ENCODE measurements at places on chromosomes 6 and 20.

DNA sequence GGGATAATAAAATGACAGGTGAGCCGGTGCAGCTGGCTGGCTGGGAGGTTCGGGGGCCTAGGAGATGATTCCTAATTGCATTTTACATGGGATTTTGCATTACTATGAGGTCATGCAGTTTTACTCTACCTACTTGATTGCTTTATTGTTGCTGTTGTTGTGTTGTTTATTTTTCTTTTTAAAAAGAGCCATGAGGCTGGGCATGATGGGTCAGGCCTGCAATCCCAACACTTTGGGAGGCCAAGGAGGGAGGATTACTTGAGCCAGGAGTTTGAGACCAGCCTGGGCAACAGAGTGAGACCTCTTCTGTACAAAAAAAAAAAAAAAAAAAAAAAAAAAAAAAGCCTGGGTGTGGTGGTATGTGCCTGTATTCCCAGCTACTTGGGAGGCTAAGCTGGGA is 104.8 kb downstream of the GJA1 start:
- DNase-seq: no peak

DNA sequence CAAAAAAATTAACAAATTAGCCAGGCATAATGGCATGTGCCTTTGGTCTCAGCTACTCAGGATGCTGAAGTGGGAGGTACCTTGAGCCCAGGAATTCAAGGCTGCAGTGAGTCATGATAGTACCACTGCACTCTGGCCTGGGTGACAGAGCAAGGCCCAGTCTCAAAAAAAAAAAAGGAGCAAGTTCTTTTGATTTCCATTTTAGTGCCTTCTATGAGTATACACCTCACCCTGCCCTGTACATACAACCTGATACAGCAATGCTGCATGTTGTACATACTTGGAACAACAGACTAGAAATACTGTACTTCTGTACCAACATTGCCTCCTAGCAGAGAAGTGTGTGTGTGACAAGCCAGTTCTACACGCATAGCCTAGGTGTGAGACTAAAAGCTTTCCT is 97.3 kb upstream of the CARMIL1 start:
- DNase-seq: no peak

DNA sequence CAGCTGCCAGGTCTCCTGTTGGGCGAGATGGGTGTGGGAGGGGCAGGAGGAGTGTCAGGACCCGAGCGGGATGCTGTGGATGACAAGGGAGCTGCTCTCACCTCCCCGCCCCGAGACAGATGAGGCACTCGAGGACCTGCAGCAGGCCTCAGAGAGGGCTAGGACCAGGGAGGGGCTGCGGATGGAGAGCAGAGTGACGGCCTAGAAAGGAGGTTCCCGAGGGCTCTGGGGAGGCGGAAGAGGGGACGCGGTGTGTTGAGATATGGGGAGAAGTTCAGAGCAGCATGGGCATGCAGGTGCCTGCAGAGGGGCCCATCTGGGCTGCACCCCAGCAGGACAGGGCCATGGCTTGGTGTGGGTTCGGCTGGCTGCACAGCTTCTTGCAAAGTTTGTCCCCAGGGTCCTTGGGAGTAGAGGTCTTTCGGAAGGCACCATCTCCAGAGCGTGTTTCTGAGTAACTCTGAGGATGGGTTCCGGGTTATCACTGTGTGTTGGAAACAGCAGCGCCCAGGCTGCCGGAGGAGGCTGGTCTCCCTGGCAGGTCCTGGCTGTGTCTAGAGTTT is 104.6 kb downstream of the PAX1 start:
- DNase-seq: no peak

DNA sequence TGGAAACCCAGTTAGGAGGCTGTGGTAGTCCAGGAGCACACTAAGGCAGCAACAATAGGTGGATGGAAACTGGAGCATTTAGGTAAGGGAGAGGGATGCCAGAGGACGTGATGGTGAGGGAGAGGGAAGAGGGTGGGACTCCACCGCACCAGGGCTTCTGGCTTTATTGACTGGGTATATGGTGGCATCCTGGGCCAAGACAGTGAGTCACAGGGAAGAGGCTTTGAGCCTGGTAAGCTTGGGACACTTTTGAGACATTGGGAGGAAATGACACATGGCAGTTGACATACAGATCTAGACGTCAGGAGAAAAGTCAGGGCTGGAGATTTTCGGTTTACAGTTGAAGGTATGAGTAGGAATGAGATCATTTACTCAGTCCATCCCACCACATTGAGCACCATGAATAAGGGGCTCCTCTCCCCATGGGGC is 14.9 kb downstream of the NT5E start:
- DNase-seq: no peak

GRCh38 chr6:6007366-6008088 is 802 bp upstream of the NRN1 start:
- DNase-seq: no peak

DNA sequence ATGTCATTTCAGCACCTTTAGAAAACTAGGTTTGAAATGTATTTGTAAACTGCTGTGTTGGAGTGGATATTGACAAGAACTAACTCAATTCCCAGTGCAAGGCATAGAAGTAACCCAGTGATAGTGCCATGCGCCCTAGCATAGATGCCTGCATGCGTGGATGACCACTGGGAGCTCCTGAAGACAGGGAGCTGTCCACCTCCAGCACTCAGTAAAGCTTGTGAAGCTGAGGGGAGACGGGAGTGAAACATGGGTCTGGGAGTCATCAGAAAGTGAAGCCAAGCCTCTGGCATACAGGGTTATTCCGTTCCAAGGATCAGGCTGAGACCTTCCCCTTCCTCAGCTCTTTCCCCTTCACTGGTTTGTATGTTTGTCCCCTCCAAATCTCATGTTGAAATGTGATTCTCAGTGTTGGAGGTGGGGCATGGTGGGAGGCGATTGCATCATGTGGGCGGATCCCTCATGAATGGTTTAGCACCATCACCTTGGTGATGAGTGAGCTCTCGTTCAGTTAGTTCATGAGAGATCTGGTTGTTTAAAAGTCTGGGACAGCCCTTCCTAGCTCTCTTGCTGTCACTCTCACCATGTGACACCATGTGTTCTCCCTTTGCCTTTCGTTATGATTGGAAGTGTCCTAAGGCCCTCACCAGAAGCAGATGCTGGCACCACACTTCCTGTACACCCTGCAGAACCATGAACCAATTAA is 146.5 kb upstream of the FERMT1 start:
- no peak for DNase-seq

DNA sequence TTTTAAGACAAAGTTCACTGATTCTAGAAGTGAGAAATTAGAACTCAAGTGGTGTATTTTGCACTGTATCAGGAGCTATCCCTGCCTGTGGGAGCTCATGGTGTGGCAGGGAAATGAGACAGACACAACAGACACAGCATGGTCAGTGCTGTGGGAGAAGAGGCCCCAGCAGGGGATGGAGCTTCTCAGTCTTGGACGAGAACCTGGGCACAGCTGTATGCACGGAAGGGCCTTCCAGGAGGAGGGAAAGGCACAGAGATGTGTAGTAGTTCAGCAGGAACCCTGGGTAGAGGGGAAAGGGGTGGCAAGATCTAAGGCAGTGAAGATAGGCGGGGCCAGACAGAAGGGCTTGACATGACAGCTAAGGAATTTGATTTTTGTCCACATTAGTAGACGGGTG is 48.8 kb upstream of the KIF25 start:
- DNase-seq: no peak

GRCh38 chr6:20539387-20539786 is 5.1 kb downstream of the CDKAL1 start:
- DNase-seq: no peak

DNA sequence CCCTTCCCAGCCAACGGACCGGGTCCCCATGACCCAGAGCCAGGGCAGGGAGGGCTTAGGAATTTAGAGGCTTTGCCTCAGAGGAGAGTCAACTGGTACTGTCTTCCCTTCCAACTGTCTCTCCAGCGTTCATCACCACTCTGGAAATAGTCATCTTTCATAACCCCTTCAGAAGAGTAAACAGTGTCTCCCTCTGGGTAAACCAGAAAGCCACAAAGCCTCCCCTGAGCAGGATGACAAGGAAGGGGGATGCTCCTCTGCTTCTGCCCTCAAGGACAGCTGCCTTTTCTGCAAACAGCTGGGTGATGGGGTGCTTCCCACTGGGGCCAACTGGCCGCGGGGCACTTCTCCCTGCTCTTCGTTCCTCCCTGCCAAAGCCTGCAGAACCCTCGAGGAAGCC is 90.1 kb downstream of the PSMG4 start:
- no peak for DNase-seq
